ENCODE measurements at places on chromosomes 3 and 15. TPM values are rescaled to one million over a fixed set of nuclear protein-coding genes. Genes with fewer than 3 reads are reported as not detected.

- H3K27ac ChIP-seq, result no peak overlapping the region
- peaks cover 15% of the 10 kb centered on the region for H3K27me3 ChIP-seq
- no peaks in the 10 kb centered on the region for H3K4me1 ChIP-seq
- no peak for DNase-seq
- no peaks in the 10 kb centered on the region for H3K36me3 ChIP-seq
Measured at GRCh38 chr15:80565988-80566387, 129.1 kb upstream of the ABHD17C start.

DNA sequence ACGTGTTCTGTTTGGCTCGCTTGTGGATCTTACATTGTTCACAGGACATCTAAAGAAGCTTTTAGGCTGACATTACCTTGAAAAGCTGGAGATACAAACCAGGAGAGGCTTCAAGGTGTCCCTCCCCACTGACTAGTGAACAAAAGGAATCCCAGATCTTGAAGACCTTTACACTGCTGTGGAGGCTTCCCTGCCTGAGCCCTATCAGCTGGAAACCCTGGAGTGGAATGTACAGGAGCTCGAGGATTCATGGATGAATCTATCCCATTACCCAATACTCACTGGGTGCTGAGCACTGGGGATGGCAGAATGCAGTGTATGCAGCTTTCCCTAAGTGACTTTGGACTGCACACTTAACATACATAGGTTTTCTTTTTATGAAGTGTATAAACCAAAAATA, 82.3 kb upstream of the MFGE8 start:
- DNase-seq, result no peak
- H3K4me3 ChIP-seq, result no peak overlapping the region
- H3K36me3 ChIP-seq, result no peaks in the 10 kb centered on the region
- H3K27me3 ChIP-seq, result no peaks in the 10 kb centered on the region
- no peaks in the 10 kb centered on the region for H3K4me1 ChIP-seq
- no peak overlapping the region for H3K27ac ChIP-seq

Gene TPRG1
- total RNA-seq, result 2.9 TPM

Gene ANKRD34C
- total RNA-seq, result not detected

Gene PAQR5
- not detected for total RNA-seq

DNA sequence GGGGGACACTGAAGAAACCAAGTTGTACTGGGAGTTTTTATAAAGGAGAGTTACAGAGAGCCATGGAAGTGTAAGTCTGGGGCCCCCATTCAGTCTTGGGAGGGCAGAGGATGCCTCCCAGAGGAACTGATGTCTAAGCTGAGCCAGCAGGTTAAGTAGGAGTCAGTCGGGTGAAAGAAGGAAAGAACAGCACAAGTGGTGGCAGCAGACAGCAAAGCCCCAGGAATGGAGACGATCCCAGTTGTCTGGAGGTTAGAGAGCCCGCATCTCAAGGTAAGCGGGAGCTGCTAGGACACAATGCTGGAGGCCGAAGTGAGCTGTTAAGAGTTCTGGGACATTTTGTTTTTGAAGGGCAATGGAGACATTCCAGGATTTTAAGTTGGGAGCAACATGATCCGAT, 88.8 kb downstream of the TAMM41 start:
- H3K36me3 ChIP-seq, result no peaks in the 10 kb centered on the region
- H3K27ac ChIP-seq, result no peak overlapping the region
- DNase-seq, result no peak
- no peaks in the 10 kb centered on the region for H3K27me3 ChIP-seq
- H3K4me1 ChIP-seq, result no peaks in the 10 kb centered on the region

DNA sequence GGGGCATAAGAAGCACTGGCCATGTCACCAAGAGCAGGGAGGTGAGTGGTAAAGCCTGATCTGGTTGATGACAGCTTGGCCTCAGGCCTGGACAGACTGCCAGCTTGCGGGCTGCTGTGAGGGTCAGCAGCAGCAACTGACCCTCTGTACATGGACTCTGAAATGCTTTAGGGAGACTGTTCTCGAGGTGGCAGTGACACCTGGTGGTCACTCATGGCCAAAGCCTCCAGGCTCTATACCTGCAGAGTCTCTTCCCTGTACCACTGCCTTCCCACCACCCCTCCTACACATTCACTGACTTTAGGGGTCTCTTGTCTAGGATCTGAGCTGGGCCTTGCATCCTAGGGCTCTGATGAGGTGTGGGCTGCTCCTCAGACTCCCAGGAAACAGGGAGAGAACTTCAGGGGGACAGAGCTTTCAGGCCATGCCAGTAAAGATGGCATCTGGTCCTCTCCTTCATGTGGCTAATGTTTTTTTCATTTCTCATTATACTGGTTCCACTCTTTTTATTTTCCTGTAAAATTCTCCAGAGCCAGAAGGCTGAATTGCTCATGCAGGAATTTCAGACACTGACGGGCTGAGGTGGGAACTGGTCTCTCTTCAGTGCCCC, 17.2 kb upstream of the TIMP4 start:
- no peak overlapping the region for H3K4me3 ChIP-seq
- H3K36me3 ChIP-seq, result no peaks in the 10 kb centered on the region
- H3K27ac ChIP-seq, result no peak overlapping the region
- DNase-seq, result peak; percentile 37
- peaks cover 2% of the 10 kb centered on the region for H3K4me1 ChIP-seq
- no peaks in the 10 kb centered on the region for H3K27me3 ChIP-seq

- H3K36me3 ChIP-seq, result no peaks in the 10 kb centered on the region
- no peaks in the 10 kb centered on the region for H3K27me3 ChIP-seq
- H3K4me3 ChIP-seq, result no peak overlapping the region
- H3K4me1 ChIP-seq, result peaks cover 7% of the 10 kb centered on the region
- DNase-seq, result no peak
- H3K27ac ChIP-seq, result no peak overlapping the region
Measured at GRCh38 chr3:197424266-197424665, 125.9 kb upstream of the DLG1 start.
